ENCODE measurements at places on chromosomes 16 and 17. TPM values are rescaled to one million over a fixed set of nuclear protein-coding genes. Genes with fewer than 3 reads are reported as not detected.

DNA sequence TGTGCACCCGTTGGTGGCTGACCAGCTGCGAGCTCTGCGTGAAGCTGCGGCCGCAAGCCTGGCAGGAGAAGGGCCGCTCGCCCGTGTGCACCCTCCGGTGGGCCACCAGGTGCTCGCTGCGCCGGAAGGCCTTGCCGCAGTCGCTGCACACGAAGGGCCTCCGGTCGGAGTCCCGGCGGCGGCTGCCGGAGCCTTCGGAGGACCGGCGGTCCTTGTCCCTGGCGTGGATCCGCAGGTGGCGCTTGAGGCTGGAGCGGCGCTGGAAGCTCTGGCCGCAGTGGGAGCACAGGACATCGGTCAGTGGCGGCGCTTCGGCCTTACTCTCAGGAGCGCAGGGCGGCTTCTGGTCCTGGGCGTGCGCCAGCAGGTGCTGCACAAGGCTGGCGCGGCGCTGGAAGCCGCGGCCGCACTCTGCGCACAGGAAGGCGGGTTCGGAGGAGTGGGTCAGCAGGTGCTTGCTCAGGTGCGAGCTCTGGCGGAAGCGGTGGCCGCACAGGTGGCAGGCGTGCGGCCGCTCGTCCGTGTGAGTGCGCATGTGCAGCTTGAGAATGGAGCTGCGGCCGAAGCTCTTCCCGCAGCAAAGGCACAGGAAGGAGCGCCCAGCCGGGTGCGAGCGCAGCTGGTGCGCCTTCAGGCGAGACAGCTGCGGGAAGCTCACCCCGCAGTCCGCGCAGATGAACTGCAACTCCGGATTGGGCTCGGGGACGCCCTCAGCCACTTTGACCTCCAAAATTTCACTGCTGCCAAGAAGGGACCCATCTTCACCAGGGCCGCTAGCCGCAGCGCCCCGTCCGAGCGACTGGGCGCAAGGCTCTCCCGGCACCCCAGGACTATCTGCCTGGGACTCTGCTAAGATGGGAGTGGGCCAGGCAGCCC, 9.1 kb downstream of the ZSCAN10 start:
- H3K27me3 ChIP-seq = peaks cover 8% of the 10 kb centered on the region
- no peak overlapping the region for H3K4me3 ChIP-seq
- DNase-seq = no peak
- peaks cover 4% of the 10 kb centered on the region for H3K4me1 ChIP-seq

DNA sequence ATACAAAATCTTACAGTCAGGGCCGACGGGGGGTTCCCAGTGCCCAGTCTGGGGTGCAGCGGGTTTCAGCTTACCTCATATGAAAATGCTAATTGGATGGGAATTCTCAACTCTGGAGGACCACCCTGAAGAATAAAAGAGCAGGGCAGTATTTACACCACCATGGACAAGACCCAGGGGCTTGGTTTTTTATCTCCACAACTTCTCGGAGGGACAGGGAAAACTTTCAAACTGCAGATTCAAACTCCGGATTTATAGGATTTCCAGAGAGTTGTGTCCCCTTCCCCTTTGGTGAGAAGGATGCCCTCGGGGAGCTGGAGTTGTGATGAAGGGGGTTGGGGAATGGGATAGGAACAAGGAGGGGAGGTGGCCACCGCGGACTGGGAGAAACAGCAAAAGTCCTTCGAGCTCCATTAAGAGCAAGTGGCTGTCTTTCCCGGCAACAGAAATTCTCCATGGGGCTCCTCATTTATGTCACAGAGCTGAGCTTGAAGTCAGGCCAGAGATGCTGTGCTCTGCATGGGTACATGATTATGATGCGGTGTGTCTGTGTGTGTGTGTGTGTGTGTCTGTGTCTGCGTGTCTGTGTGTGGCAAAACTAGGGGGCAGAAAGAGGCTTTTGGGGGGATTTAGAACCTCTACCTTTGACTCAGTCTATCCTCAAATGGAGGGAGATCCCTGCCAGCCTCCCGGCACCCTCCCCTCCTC, 15.7 kb downstream of the FOXL1 start:
- no peaks in the 10 kb centered on the region for H3K36me3 ChIP-seq
- H3K4me3 ChIP-seq = no peak overlapping the region
- no peak overlapping the region for H3K27ac ChIP-seq
- H3K27me3 ChIP-seq = peaks cover 41% of the 10 kb centered on the region

GRCh38 chr17:46774108-46774737, 44.3 kb downstream of the WNT3 start:
- H3K27me3 ChIP-seq = peaks cover 28% of the 10 kb centered on the region
- H3K27ac ChIP-seq = no peak overlapping the region
- H3K4me3 ChIP-seq = no peak overlapping the region
- H3K36me3 ChIP-seq = no peaks in the 10 kb centered on the region

- H3K4me3 ChIP-seq = no peak overlapping the region
- no peaks in the 10 kb centered on the region for H3K36me3 ChIP-seq
- no peaks in the 10 kb centered on the region for H3K27me3 ChIP-seq
These were observed 7.6 kb upstream of the PKMYT1 start for GRCh38 chr16:2987833-2988232.

- no peak overlapping the region for H3K4me3 ChIP-seq
- H3K27me3 ChIP-seq = no peaks in the 10 kb centered on the region
- DNase-seq = no peak
- H3K4me1 ChIP-seq = peaks cover 40% of the 10 kb centered on the region
- H3K27ac ChIP-seq = peak overlapping the region; percentile 42
These were observed 6.5 kb upstream of the LASP1NB start for GRCh38 chr17:38918916-38919315.

GRCh38 chr17:57999496-58000017, 7.5 kb downstream of the SRSF1 start:
- peaks cover 59% of the 10 kb centered on the region for H3K4me1 ChIP-seq
- H3K36me3 ChIP-seq = peaks cover 46% of the 10 kb centered on the region
- no peaks in the 10 kb centered on the region for H3K27me3 ChIP-seq
- H3K27ac ChIP-seq = peak overlapping the region; percentile 25
- H3K4me3 ChIP-seq = no peak overlapping the region

GRCh38 chr16:4345836-4346781, 5.0 kb downstream of the PAM16 start:
- H3K4me1 ChIP-seq = peaks cover 47% of the 10 kb centered on the region
- H3K4me3 ChIP-seq = no peak overlapping the region
- peak overlapping the region; percentile 64 for H3K27ac ChIP-seq
- no peak for DNase-seq
- H3K36me3 ChIP-seq = peaks cover 3% of the 10 kb centered on the region

DNA sequence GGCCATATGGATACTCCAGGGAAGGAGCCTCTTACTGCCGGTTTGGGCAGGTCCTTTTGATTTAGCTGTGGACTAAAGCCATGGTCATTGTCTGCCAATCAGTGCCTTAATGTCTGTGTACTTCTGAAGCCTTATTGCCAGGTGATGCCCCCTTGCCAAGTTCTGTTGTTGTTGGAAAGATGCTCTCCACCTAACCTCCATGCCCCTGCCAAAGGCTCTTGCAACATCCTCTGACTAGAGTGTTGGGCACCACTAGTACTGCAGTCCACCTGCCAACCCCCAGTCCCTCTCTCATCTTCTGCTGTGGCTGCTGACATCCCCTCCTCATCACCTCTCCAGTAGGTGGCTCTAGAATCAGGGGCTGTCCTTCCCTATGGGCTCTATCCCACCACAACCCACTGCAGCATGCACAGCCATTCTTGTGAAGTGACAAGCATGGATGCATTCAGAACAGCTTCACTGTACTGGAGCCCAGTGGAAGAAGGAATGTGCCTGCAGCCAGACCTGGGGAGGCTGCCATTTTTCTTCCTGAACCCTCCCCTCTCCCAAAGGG, 375.3 kb upstream of the CDH5 start:
- H3K27ac ChIP-seq = no peak overlapping the region
- no peaks in the 10 kb centered on the region for H3K4me1 ChIP-seq
- H3K27me3 ChIP-seq = no peaks in the 10 kb centered on the region
- H3K4me3 ChIP-seq = no peak overlapping the region
- no peak for DNase-seq

DNA sequence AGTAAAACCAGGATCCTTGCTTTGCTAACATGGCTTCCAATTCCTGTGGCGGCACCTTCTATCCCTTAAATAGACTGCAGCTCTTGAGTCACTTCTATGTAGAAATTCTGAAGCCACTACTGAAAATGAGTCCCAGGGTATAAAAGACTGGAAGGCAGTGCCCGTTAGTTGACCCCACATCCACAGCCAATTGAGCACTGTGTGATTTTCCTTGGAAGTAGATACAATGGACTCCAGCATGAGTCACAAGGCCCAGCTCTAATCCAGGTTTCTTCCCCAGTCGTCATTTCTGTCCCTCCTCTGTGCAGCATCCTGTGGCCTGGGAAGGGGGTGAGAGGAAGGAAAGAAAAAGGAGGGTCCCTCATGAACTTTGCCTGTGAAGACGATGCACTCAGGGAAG, 69.5 kb downstream of the HLF start:
- H3K27ac ChIP-seq = no peak overlapping the region
- no peaks in the 10 kb centered on the region for H3K36me3 ChIP-seq
- no peak overlapping the region for H3K4me3 ChIP-seq

DNA sequence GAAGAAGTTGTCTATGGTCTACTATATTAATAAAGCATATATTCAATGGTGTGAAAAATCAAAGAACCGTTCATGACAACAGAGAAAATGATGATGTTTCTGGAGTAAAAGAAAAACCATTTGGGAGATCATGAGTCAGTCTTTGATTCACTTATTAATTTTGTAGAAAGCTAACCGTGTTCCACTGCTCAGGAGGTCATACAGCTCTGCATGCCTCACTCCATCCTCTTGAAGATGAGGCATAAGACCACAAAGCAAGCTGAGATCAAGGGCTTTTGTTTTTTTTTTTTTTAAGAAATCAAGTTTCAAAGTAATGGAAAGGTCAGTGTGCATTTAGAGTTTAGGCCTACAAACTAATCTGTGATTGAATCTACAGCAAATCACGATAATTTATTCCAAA, 206.4 kb downstream of the CEP112 start:
- no peak for DNase-seq
- H3K36me3 ChIP-seq = no peaks in the 10 kb centered on the region
- no peak overlapping the region for H3K4me3 ChIP-seq
- no peak overlapping the region for H3K27ac ChIP-seq
- H3K4me1 ChIP-seq = no peaks in the 10 kb centered on the region
- H3K27me3 ChIP-seq = no peaks in the 10 kb centered on the region

Gene SPOP
- total RNA-seq = 50.0 TPM

GRCh38 chr17:74569020-74570003, 2.0 kb upstream of the CD300H start:
- peak; percentile 45 for DNase-seq
- no peak overlapping the region for H3K27ac ChIP-seq
- H3K27me3 ChIP-seq = peaks cover 5% of the 10 kb centered on the region
- H3K4me1 ChIP-seq = no peaks in the 10 kb centered on the region

DNA sequence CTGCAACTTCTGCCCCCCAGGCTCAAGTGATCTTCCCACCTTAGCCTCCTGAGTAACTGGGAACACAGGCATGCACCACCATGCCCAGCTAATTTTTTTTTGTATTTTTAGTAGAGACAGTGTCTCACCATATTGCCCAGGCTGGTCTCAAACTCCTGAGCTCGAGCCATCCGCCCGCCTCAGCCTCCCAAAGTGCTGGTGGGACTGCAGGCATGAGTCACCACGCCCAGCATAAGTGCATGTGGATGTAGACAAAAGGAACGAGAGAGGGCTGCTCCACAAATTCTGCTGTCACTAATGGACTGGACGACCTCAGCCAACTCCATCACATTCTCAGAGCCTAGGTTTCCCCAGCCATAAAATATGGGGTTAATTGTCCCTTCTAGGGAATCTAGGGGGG, 7.7 kb upstream of the SP2 start:
- H3K36me3 ChIP-seq = no peaks in the 10 kb centered on the region
- no peak for DNase-seq
- no peaks in the 10 kb centered on the region for H3K27me3 ChIP-seq
- H3K4me3 ChIP-seq = no peak overlapping the region
